ENCODE measurements at places on chromosomes 16 and 17. TPM values are rescaled to one million over a fixed set of nuclear protein-coding genes. Genes with fewer than 3 reads are reported as not detected.
A peak's percentile ranks its signal among the peaks of the same experiment; 100 is the strongest.

- no peak for DNase-seq
- H3K27me3 ChIP-seq = no peaks in the 10 kb centered on the region
- peaks cover 7% of the 10 kb centered on the region for H3K4me1 ChIP-seq
- H3K36me3 ChIP-seq = peaks cover 6% of the 10 kb centered on the region
- H3K27ac ChIP-seq = peak overlapping the region; percentile 66
- peak overlapping the region; percentile 9 for H3K4me3 ChIP-seq
These were observed 101.0 kb upstream of the DNAH17 start for GRCh38 chr17:78678222-78678557.

- H3K4me3 ChIP-seq = peak overlapping the region; percentile 50
- DNase-seq = no peak
- H3K27me3 ChIP-seq = no peaks in the 10 kb centered on the region
- H3K36me3 ChIP-seq = no peaks in the 10 kb centered on the region
These were observed 182.0 kb downstream of the SEC14L1 start for GRCh38 chr17:77322514-77323412.

The PROCA1 gene
- total RNA-seq = 4.8 TPM

The SLC16A13 gene
- 3.3 TPM for total RNA-seq

The TM4SF5 gene
- total RNA-seq = not detected

DNA sequence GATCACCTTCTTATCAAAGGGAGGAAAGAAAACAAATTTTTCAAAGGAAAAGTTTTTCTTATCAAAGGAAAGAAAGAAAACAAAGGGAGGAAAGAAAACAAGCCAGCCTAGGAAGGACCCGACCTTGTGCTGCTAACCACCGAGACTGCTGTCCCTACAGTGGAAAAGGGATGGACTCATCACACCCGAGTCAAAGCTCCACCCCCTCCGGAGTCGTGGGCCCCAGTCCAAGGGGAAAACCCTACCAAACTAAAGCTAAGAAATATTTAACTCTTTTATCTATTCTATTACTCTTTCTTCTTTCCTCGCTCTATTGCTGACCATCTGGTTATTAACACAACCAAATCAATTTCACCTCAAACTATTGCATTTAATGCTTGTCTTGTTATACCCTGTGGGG lies 6.1 kb upstream of the ENDOV start:
- H3K27me3 ChIP-seq = peaks cover 35% of the 10 kb centered on the region
- no peaks in the 10 kb centered on the region for H3K36me3 ChIP-seq
- no peak overlapping the region for H3K4me3 ChIP-seq
- no peak overlapping the region for H3K27ac ChIP-seq

DNA sequence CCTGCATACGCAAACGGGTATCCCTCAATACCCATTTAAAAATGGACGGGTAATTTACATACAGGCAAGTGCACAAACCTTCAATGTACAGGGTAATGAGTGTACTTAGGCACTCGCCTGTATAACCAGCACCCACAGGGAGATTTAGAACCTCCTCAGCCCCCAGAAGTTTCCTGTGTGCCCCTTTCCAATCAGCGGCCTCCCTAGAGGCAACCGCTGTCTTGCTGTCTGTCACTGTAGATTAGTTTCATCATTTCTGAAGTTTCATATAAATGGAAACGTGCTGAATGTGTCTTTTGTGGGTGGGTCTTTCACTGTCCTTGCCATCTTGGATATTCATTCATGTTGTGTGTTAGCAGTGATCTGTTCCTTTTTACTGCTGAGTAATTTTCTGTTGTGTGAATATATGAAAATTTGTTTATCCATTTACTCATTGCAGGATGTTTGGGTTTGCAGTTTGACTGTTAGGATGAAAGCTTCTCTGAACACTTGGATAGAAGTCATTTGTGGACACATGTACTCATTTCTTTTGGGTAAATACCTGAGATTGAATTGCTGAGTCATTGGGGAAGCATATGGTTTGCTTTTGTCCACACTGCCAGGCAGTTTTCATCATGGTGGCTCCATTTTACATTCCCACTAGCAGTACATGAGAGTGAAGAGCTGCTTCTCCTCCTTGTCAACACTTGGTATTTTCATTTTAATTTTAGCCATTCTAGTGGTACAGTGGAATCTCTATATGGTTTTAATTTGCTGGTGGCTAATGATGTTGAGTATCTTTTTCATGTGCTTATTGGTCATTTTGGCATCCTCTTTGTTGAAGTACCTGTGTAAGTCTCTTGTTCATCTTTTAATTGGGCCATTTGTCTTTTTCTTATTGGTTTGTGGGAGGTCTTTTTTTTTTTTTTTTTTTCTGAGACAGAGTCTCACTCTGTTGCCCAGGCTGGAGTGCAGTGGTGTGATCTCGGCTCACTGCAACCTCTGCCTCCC lies 2.1 kb upstream of the ADCY7 start:
- H3K27ac ChIP-seq = peak overlapping the region; percentile 98
- H3K4me1 ChIP-seq = peaks cover 43% of the 10 kb centered on the region
- H3K4me3 ChIP-seq = peak overlapping the region; percentile 33
- H3K27me3 ChIP-seq = no peaks in the 10 kb centered on the region

The TBC1D3 gene
- 6.9 TPM for total RNA-seq

The WFDC1 gene
- not detected for total RNA-seq

- H3K4me1 ChIP-seq = peaks cover 1% of the 10 kb centered on the region
- H3K36me3 ChIP-seq = peaks cover 2% of the 10 kb centered on the region
- no peak overlapping the region for H3K27ac ChIP-seq
- H3K27me3 ChIP-seq = peaks cover 12% of the 10 kb centered on the region
- DNase-seq = no peak
These were observed 11.2 kb upstream of the PLEKHG4 start for GRCh38 chr16:67268136-67268579.

- H3K27me3 ChIP-seq = no peaks in the 10 kb centered on the region
- H3K27ac ChIP-seq = no peak overlapping the region
- H3K4me1 ChIP-seq = peaks cover 3% of the 10 kb centered on the region
- no peak for DNase-seq
These were observed 10.6 kb downstream of the PEMT start for GRCh38 chr17:17580662-17581470.

GRCh38 chr16:54049591-54050458 lies 236.8 kb downstream of the IRX3 start:
- no peak for DNase-seq
- no peaks in the 10 kb centered on the region for H3K36me3 ChIP-seq

- peak overlapping the region; percentile 74 for H3K27ac ChIP-seq
- H3K4me3 ChIP-seq = no peak overlapping the region
- peaks cover 11% of the 10 kb centered on the region for H3K36me3 ChIP-seq
- peaks cover 17% of the 10 kb centered on the region for H3K4me1 ChIP-seq
- H3K27me3 ChIP-seq = no peaks in the 10 kb centered on the region
- DNase-seq = peak; percentile 46
These were observed 23.8 kb downstream of the SPHK1 start for GRCh38 chr17:76408037-76408849.

DNA sequence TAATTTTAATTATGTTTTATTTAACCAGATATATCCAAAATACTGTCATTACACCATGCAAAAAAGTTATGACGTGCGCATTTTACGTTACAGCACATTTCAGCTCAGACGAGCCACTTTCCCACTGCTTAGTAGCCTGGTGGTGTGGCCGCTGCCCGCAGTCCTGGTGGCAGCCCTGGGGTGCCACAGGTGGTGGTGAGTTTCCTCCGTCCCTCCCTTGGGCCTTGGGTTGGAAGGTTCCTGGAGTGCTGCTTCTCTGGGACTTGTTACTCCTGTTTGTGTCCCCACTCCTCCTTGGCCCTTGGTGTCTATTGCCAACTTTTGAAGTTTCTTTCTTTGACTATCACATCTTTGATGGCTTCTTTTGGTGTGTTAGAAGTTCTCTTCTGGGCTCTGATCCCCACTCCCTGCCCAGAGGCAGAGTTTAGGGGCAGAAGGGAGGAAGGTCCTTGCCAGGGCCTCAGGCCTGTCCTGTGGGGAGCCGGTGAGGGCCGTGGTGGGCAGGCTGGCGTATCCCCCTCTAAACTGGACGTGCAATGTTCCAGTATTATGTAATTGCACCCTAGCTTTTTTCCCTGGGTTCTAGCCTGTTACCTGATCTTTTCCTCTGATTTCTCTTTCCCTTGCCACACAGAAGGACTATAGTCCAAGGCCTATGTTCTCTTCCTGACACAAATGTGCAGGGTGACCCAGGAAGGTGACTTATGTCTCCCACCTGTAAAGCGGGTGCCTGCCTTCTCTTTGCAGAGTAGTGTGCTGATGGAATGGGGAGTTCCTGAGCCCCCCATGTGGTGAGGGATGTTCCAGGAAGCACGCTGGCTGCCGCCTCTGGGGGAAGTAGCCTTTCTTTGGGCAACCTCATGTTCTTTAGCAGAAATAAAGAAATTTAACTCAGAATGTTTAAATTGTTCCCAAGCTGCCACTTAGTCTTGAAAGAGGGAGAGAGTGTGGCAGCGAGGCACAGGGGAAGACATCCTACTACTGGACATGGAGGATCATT lies 8.4 kb downstream of the MPRIP start:
- H3K27me3 ChIP-seq = no peaks in the 10 kb centered on the region
- H3K4me3 ChIP-seq = no peak overlapping the region
- H3K4me1 ChIP-seq = peaks cover 53% of the 10 kb centered on the region
- H3K36me3 ChIP-seq = no peaks in the 10 kb centered on the region
- no peak for DNase-seq

- peaks cover 5% of the 10 kb centered on the region for H3K27me3 ChIP-seq
- peaks cover 2% of the 10 kb centered on the region for H3K4me1 ChIP-seq
- no peak for DNase-seq
- no peaks in the 10 kb centered on the region for H3K36me3 ChIP-seq
- no peak overlapping the region for H3K4me3 ChIP-seq
- no peak overlapping the region for H3K27ac ChIP-seq
These were observed 9.1 kb downstream of the SLC4A1 start for GRCh38 chr17:44258811-44259351.

- peak overlapping the region; percentile 67 for H3K4me3 ChIP-seq
- no peak for DNase-seq
- H3K36me3 ChIP-seq = peaks cover 4% of the 10 kb centered on the region
- peaks cover 28% of the 10 kb centered on the region for H3K4me1 ChIP-seq
- H3K27me3 ChIP-seq = peaks cover 5% of the 10 kb centered on the region
- peak overlapping the region; percentile 21 for H3K27ac ChIP-seq
These were observed 4.5 kb upstream of the HEXIM1 start for GRCh38 chr17:45143767-45144198.

GRCh38 chr17:4599505-4600281 lies 15.4 kb downstream of the SMTNL2 start:
- peaks cover 5% of the 10 kb centered on the region for H3K4me1 ChIP-seq
- H3K27ac ChIP-seq = no peak overlapping the region
- no peak overlapping the region for H3K4me3 ChIP-seq
- peaks cover 42% of the 10 kb centered on the region for H3K27me3 ChIP-seq
- no peak for DNase-seq
- peaks cover 2% of the 10 kb centered on the region for H3K36me3 ChIP-seq

DNA sequence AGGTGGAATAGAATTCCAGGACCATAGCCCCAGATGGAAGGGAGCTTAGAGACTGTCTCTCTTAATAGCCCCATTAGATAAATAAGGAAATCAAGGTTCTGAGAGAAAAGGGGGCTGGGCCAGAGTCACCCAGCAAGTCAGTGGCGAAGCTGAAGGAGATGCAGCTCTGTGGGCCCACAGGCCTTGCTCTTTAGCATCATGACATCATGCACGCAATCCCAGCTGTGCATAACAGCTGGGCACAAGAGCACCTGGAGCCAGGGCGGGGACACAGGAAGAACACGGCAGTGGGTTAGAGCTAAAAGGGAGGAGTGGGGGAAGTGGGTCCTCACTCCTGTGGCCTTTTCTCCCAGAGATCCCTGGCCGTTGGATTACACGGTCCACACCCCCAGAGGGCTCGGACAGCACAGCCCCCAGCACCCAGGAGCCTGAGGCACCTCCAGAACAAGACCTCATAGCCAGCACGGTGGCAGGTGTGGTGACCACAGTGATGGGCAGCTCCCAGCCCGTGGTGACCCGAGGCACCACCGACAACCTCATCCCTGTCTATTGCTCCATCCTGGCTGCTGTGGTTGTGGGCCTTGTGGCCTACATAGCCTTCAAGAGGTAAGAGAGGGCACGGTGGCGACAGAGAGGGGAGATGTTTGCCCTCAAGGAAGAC lies 15.1 kb downstream of the NGFR start:
- H3K4me1 ChIP-seq = peaks cover 5% of the 10 kb centered on the region
- DNase-seq = no peak
- no peak overlapping the region for H3K4me3 ChIP-seq
- H3K27me3 ChIP-seq = peaks cover 39% of the 10 kb centered on the region
- no peak overlapping the region for H3K27ac ChIP-seq
- H3K36me3 ChIP-seq = peaks cover 2% of the 10 kb centered on the region

The ABCA6 gene
- 0.89 TPM for total RNA-seq

The CCL23 gene
- not detected for total RNA-seq

DNA sequence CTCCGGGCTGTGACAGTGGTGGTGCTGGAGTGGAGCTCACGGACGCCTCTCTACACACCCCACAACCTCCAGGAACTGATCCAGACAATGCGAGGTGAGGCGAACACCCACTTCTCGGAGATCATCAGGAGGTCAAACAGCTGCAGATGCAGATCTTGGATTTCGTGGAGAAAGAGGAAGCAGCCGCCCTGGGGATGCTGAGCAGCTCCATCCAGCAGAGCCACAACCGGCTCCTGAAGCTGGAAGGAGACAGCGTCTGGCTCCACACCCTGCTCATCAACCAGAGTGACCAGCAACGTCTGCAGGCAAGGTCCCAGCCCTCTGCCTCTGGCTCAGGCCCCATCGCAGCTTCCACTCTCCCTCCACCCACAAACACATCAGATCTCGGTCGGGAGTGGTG lies 13.2 kb upstream of the SLC16A5 start:
- H3K27ac ChIP-seq = no peak overlapping the region
- H3K4me1 ChIP-seq = peaks cover 14% of the 10 kb centered on the region
- no peaks in the 10 kb centered on the region for H3K36me3 ChIP-seq
- DNase-seq = no peak
- H3K4me3 ChIP-seq = no peak overlapping the region

The WIPF2 gene
- 33.1 TPM for total RNA-seq

Data from T-helper 17 cell (primary cell).